ENCODE measurements at places on chromosomes 16 and 17.
A peak's percentile ranks its signal among the peaks of the same experiment; 100 is the strongest.

- no peak for DNase-seq
Measured at GRCh38 chr17:73493956-73494926, 150.0 kb downstream of the SDK2 start.

- no peak for DNase-seq
Measured at GRCh38 chr17:74812109-74813009, 36.2 kb upstream of the NAT9 start.

DNA sequence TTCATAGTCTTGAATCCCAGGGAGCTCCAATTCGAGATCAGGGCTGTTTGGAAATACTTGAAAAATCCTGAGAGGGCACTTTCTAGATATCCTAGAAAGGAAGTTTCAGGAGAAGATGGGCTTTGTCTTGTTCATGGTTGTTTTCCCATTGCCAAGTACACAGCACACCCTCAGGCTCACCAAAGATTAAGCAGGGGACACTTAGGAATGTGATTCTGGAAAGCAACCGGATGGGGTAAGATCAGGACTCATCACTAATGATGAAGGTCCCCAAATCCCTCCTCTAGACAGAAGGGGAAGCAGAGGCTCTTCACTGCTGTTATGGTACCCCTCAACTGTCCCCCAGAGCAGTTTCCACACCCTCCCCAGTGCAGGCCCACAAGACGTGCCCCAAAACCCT is 40.7 kb downstream of the VAC14 start:
- no peak for DNase-seq

DNA sequence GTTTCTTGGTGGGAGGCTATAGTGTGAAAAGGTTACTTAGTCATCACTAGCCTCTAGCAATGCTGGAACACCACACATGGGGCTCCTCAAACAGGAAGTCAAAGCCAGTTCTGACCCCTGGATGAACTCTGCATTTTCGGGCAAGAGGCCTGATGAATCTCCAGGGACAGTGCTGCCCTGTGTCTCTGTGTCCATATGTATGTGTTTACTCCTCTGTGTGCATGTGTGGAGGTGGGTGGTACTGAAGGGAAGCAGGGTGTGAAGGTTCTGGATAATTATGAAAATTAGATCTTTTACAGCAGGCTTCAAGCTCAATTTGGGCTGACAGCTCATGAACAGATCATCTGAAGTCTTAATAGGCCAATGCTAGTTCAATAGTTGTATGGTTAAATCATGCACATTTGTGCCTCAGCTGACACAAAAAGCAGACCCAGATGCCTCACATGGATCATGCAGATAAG is 133.6 kb downstream of the SNX11 start:
- peak; percentile 8 for DNase-seq

DNA sequence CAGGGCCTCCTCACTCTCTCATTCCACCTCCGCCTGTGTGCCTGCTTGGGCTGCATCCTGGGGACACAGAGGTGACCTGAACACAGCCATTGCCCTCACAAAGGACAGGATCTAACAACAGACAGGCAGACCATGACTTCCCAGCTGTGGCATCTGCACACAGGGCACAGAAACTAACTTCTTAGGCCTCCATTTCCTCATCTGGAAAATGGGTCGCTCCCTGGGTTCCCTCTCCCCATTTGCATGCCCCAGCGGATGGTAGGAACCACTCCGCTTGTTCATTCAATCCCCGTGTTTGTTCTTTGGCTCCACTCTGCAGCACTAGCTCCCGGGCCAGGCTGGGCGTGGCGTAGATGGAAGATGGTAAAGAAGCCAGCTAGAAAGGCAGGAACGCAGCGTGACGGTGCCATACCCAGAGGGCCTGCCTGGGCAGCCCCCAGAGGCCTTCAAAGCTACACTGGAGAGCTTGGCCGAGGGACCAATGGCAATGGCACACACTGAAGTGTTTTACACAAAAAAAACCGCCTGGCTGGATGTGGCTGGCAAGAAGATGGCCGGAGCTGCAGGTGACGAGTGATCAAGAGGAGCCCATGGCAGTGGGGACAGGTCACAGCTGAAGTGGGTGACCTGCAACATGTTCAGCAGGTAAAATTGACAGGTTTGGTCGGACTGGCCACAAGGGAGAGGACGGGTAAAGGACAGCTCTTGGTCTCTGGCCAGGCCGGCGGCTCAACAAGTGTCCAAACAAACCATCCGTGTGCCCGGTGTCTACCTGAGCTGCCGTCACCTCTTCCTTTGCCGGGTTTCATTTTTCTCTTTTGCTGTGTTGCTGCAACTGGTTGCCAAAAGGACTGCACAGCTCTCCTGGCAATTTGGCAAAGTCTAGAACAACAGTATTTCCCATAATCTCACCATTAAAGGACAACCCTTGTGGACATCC is 66.9 kb downstream of the SOCS1 start:
- no peak for DNase-seq

GRCh38 chr17:35052780-35053179 is 10.7 kb downstream of the RFFL start:
- DNase-seq: no peak

DNA sequence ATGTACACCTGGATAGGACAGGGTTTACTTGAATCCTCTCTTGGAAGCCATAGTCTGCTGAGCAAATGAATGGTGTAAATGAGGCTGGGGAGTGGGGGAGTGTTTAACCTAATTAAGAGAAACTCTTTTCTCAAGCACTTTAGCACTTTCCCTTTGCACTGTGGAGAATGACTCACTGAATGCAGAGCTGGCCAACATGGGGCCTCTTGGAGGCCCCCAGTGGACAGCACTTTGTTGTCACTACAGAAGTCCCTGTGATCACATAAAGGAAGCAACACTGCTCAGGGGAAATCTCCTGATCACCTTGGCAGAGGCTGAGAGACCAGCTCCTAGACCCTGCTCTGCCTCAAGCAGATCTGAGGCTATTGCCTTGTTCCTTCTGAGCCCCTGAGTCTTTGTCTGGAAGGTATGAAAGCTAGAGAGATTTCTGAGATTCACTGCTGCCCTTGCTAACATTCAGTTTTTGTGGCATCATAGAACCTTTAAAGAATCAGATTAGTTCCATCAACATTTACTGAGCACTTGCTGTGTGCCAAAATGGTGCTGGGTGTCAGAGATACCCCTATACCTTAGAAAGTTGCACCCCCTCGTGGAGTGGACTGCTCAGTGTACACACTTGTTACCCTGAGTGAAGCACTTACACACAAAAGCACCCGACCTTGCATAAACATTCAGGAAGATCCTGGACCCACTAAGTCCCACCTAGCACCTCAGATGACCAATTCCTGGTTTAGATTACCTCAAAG is 230.1 kb upstream of the CCL2 start:
- no peak for DNase-seq

DNA sequence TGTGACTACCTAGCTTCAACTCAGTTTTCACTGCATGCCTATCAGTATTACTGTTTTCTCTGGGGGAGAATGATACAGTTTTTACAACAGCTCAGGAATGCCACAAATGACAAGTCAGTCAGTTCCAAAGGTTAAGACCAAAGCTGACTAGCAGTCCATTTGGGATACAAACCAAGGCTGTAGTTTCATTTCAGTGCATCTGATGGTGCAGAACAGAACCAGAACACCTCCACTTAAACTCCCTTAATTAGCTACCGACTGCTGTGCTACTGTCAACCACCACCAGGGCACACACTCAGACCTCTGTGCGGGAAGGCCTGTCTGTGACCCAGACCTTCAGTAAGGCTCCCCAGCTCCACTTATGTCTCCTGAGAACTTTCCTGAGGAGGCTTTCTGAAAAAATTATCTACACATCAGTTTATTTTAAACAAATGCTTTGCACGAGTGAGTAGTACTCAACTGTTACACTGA is 20.4 kb downstream of the NFE2L1 start:
- DNase-seq: peak; percentile 57

GRCh38 chr17:40307740-40308239 is 1.2 kb upstream of the RARA start:
- DNase-seq: peak; percentile 61

- DNase-seq: no peak
Measured at GRCh38 chr16:77330332-77331042, 104.3 kb downstream of the ADAMTS18 start.

- DNase-seq: no peak
Measured at GRCh38 chr17:75828076-75828400, 16.2 kb downstream of the UNC13D start.

DNA sequence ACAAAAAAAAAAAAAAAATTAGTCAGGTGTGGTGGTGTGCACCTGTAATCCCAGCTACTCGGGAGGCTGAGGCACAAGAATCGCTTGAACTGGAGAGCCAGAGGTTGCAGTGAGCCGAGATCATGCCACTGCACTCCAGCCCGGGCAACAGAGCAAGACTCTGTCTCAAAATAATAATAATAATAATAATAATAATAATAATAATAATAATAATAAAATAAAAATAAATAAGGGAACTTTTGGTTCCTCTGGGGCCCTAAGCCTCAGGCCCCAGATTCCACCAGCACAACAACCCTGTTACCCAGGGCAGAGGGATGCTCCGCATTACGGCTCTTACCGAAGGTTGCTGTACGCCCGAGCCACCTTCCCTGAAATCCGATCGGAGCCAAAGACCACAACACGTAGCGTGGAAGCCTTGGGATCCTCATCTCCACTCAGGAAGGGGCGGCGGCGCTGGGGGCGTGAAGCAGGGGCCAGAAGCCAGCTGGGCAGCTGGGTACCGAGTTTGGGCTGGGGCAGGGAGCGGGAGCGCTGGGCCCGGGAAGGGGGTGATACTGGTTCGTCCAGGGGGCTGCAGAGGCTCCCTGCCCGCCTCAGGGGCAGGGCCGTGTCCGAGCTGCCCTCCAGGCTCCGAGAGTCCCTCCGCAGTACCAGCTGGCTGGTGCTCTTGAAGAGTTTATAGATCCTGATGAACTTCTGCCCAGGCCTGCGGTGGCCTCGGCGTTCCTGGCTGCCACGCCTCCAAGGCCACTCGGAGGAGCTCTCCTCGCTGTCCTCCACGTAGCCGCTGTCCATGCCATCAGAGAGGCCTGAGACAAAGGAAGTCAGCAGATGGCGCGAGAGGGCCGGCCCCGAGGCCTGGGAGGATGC is 20.6 kb upstream of the PIK3R6 start:
- peak; percentile 52 for DNase-seq

DNA sequence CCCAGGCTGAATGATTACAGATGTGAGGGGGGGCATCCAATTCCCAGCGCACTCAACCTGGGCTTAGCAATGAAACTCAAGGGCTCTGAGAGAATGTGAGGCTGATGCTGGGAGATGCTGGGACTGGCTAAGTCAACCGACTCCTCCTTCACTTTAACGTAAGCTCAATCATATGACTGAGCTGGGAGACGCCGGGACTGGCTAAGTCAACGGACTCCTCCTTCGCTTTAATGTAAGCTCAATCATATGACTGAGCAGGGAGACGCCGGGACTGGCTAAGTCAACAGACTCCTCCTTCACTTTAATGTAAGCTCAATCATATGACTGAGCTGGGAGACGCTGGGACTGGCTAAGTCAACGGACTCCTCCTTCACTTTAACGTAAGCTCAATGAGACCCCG is 179.4 kb downstream of the VPS53 start:
- DNase-seq: no peak

DNA sequence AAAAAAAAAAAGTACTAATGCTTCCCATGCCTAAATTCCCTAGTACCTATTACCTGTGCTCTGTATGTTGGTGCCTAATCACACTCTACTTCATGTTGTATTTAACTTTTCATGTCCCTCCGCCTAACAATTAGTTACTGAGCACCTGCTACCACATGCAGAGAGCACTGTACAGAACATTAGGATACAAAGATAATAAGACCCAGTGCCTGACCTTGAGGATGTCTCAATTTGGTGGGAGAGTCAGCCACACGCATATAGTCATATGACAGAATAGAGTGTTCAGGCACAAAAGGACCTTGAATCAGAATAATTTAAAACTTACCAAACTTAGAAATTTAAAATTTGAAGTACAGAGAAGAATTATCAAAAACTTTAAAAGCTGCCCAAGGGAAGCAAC is 42.1 kb downstream of the USP31 start:
- DNase-seq: no peak

GRCh38 chr16:56911771-56912571 is 20.0 kb upstream of the HERPUD1 start:
- DNase-seq: peak; percentile 37

GRCh38 chr17:78359321-78359996 is 418 bp downstream of the SOCS3 start:
- DNase-seq: peak; percentile 60

DNA sequence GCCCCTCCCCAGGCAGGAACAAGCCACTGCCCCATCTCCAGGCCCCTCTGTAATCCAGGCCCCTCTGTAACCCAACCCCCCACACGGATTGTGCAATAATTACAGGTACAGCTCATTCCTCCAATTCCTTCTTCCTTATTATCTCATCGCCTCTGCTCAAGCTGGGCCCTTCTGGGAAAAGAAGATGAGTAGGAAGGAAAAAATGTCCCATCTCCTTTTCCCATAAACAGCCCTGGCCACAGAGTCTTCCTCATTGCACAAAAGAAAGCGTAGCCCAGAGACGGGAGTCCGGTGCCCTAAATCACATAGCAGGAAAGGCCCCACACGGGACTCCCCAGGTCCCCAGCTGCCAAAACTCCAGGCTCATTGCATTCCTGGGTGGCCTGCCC is 3.6 kb upstream of the LITAFD start:
- DNase-seq: peak; percentile 43

- DNase-seq: no peak
Measured at GRCh38 chr17:51711581-51711980, 446.9 kb downstream of the CA10 start.

- DNase-seq: peak; percentile 15
Measured at GRCh38 chr17:6455321-6455705, 11.1 kb downstream of the PIMREG start.

- DNase-seq: no peak
Measured at GRCh38 chr17:50424246-50424995, 1.6 kb upstream of the ACSF2 start.

DNA sequence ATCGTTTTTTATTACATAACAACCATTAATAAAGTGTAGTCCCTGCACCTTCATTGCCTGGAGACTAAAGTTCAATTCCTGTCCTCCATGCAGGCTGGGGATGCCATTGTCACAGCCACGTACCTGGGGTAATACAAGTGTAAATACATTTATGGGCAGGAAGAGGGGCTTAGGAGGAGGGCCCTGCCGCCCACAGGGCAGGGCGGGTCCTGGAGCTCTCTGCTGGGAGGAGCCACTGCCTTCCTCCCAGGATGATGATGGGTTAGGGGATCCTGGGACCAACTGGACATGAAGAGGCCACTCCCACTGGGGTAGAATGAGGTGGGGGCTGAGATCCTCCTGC is 44.1 kb upstream of the SLC38A10 start:
- DNase-seq: no peak

DNA sequence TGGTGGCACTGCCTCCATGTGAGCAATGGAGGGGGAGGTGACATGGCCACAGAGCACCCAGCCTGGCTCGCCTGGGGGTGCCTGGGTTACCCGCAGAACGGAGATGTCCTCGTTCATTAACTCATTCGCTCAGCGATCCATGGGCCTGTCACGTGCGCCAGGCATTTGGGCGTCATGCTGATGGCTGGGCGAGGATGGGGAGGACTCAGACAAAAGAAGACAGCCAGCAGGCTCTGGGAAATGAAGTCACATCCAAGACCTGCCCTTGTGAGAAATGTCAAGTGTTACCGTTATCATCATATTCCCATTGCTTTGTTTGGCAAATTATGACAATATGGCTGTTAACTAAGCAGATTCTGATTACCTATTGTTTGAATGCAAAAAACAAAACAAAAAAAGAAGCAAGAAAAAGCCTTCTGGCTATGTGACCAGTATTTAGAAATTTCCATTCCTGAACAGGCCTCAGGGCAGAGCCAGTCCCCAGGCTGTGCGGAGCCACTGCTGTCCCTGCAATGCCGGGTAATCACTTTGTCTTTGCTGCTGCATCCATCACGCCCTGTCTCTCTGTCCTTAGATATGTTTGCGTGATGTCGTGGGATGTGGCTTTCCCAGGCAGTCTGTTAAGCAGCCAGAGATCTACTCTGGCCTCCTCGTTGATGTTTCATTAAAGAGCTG is 57.9 kb downstream of the CMIP start:
- no peak for DNase-seq

GRCh38 chr16:79554912-79555311 is 45.6 kb downstream of the MAF start:
- DNase-seq: no peak
